ENCODE measurements at places on chromosomes 7 and 10.

DNA sequence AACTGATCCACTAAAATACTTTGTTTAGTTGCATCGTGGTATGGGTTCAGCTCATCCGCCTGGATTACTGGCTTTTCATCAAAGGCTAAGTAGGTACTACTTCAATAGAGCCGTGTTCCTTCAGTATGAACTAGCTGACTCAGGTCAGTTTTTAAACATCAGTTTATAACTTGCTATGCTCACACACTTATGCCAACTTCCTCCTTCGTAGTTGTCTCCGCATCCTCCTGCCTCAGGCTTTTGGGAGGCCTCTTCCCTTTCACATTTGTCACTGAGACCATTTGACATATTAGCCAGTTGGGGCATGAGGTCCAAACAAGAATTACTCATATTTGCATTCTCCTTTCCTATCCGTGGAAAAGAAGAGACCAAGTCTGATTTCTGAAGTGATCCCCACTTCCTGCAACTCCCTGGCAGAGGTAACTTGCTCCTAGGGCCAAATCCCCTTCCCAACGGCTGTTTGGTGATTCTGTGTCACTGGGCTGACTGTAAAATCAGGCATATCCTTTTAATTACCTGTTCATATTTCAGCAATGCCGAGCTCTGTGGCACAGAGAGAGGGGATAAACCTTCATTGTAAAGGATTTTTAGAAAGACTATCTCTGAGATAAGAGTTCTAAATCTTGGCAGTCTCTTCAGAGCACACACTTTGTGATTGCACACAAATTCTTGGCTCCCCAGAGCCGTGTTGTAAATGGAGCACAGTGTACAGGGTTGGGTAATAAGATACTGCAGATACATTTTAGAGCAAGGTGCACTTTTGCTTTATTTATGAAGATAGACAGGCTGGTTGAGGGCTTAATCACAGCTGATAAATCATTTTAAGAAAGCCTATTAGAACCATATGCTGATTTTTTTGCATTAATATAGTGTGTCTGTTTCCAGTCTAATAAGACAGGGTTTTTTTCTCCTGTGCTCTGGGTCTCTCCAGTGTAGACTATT, 108.0 kb downstream of the CREB5 start:
- no peak for DNase-seq

GRCh38 chr10:99674762-99675161, 15.5 kb downstream of the ENTPD7 start:
- DNase-seq: no peak

DNA sequence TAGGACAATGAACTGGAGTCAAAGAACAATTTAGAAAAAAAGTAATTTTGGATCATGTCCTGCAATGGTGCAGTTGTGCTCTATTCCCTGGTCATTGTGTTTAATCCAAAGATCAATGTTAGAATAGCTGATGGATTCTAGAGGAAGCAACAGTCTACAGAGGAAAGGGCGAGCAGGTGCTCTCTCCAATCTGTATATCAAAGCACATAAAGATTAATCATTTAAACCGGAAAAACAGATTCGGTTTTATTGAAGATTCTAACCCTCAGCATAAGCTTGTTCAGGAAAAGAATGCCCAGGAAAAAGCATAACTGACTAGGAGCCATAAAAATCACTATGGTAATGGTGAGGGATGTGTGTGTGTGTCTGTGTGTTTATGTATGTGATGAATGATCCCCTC, 110.3 kb downstream of the MALRD1 start:
- DNase-seq: no peak

DNA sequence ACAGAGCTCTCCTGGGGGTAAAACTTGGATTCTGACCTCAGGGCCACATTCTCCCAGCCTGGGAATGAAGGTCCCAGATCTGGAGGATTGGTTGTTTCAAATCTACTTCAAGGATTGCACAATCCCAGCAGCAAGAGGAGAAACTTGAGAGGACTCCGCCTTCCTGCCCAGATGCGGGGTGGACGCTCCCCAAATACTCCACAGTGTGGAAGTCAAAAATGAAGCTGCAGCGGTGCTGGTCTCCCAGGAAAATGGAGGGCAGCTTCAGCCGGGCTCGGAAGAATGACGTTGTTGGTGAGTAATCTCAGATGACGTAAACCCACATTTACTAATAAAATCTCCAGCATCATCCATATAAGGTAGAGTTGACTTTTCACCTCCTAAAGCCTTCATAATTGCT, 31.5 kb upstream of the PPP2R2D start:
- peak; percentile 24 for DNase-seq

DNA sequence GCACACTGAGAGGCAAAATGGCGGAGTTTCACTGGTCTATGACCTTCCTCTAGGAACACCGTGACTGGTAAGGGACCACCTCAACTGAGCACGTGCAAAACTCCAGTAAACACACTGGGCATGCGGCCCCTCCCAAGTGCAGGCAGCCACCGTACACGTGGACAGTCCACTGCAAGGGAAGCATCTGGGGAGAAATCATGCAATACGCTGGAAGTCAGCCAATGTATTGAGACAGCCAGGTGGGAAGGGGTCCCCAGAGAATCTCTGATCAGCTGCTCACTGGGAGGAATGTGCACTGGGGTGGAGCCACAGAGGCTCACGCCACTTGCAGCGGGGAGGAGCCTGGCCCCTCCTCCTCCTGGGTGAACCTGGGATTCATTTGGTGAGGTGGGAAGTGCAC, 49.3 kb downstream of the CFAP46 start:
- no peak for DNase-seq

DNA sequence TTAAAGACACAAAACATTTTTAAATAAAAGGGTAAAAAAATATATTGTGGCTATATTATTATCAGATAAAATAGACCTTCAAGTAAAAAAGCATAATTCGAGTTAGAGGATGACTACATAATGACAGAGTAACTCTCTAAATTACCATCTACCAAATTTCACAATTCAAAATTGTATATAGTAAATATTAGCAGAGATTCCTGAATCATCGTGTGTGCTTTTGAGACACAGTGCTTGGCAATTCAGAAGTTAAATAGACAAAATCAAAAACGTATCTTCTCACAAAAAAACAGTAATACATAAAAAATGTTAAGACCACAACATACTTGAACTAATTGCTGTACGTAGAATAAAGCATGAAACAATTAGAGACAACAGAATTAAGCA, 110.4 kb downstream of the AHR start:
- DNase-seq: no peak

DNA sequence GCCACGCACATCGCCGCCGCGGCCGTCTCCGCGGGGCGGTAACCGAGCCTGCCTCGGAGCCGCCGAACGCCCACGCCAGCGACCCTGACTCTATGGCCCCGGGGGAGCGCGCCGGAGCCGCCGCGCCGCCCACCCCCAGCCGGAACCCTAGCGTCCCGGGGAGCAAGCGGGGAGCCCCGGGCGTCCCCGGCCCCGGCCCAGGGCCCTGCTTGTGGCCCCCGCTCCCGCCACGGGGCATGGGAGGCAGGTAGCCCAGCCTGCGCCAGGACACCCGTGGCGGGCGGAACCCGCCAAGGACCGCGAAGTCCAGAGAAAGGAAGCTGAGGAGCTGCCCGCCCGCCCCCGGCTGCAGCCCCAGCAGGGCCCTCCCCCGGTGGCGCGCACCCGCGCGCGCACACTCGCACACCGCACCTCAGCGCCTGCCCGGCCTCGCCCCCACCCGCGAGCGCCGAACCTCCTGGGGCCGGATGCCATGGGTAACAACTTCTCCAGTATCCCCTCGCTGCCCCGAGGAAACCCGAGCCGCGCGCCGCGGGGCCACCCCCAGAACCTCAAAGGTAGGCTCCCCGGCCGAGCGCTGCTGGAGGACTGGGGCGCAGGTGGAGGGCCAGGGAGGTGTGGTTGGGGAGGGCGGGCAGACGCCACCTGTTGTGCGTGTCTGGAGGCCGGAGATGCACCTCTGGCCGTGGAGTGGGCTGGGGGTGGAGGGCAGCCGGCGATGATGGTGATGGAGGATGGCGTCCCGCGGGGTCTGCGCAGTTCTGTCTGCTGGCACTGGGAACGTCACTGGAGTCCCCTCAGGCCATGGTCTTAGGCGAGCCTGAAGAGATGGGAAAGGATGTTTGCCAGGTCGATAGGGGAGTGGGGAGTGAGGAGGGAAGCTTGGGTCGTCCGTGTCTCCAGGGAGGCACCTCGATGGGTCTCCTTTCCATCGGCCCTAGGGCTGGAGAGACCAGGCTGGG, 692 bp downstream of the NEURL1 start:
- peak; percentile 48 for DNase-seq

DNA sequence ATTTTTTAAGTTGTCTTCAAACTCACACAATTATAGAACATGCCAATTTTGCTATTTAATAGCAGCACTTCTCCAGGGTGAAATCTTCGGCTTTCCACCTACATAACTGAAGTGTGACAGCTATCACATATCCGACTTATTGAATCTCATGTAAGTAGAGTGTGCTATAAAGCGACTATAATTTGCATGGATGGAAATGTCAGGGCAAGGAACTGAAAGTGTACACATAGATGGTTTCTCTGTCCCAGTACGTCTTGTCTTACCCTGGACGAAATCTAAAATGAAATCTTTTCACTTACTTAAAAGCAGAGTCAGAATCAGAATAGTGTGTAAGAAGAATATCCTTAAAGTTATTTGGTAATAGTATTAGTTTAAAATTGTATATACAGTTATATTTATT, 132.3 kb downstream of the THSD7A start:
- no peak for DNase-seq

DNA sequence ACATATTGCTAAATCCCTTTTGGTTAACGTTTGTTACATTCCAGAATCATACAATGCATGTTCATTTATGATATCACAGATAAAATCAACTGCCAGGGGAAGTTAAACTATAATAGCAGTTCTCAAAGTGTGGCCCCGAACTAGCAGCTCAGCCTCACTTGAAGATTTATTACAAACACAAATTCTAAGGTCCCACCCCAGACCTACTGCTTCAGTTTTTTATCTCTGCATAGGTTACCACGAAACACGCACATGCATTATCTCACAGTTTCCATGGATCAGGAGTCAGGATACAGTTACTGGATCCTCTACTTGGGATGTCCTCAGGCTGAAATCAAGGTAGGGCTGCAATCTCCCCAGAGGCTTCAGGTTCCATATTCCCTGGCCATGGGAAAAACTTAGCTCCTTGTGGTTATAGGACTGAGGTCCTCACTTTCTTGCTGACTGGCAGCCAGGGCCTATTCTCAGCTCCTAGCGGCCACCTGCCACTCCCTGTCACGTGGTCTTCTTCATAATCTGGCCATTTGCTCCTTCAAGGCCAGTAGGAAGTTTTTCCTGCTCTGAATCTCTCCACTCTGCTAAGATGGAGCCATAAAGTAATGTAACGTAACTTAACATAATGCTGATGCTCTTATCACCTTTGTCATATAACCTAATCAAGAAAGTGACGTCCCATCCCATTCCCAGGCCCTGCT, 50.5 kb upstream of the YAE1 start:
- DNase-seq: no peak

DNA sequence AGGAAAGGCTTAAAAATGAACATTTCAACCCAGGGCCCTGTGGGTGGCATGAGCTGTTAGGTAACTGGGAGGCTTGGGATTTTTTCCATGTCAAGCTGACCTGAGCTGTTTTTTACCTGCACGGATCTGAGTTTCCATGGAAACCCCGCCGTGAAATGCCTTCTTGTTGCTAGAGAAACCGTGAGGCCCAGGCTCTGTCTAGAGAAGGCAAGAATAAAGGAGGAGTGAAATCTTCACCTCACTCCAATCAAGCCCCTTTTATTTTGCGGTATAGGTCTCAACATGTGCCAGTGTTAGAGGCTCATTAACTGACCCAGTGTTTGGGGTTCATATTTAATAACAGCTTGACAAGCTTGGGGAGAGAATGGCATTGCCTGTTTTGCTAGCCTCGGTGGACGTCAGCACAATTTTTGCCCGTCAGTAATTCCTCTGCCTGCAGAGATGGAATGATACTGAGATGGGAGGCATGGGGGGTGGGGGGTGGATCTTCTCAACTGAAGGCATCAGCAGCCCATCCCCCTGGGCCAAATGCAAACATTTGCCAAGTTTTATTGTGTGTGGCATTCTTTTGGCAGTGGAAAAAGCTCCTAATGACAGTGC, 48.9 kb upstream of the PDCD4 start:
- DNase-seq: peak; percentile 99

- peak; percentile 44 for DNase-seq
These were observed 5.9 kb upstream of the DHX32 start for GRCh38 chr10:125886914-125887512.

DNA sequence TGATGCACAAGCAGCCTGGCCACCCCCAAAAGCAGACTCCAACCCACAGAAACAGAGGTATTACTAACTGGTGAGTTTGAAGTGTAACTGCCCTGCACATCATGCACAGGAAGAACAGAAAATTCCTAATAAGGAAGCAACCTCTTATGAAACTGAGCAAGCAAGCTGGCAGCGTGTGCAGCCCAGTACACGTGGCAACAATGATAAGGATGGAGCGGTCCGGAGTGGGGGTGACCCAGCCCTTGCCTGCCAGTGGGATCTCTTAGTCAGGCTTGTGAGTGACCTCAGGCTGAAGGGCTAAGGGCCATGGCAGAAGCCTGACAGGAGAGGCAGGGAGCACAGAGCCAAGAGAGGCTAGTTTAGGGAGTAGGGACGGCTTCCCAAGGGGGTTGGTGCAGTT, 22.1 kb upstream of the AOAH start:
- DNase-seq: no peak

Measured in trophoblast cell (in vitro differentiated cells and primary cell).